Right cardiac atrium (tissue), 5 donors: ENCODE measurements at places on chromosomes 7 and 10.

- peak; percentile 80 for DNase-seq
Observed at GRCh38 chr7:132742189-132742612, 165.9 kb upstream of the PLXNA4 start.

- no peak for DNase-seq
Observed at GRCh38 chr7:55271661-55272060, 93.5 kb upstream of the LANCL2 start.

DNA sequence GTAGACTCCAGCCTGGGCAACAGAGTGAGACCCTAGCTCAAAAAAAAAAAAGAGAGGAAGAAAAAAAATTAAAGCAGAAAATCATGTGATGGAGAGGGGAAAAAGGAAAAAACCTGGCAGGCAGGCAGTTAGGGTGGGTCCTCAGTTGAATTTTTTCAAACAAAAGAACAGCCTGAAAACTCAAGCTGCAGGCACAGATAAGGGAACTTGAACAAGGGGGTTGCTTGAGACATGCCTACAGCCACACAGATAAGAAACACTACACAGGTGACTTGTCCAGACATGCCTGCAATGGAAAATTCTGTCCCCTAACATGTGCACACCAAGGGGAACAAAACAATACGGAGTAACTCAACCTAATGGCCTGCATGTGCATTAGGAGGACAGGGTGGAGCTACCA lies 19.2 kb downstream of the VIM start:
- no peak for DNase-seq

DNA sequence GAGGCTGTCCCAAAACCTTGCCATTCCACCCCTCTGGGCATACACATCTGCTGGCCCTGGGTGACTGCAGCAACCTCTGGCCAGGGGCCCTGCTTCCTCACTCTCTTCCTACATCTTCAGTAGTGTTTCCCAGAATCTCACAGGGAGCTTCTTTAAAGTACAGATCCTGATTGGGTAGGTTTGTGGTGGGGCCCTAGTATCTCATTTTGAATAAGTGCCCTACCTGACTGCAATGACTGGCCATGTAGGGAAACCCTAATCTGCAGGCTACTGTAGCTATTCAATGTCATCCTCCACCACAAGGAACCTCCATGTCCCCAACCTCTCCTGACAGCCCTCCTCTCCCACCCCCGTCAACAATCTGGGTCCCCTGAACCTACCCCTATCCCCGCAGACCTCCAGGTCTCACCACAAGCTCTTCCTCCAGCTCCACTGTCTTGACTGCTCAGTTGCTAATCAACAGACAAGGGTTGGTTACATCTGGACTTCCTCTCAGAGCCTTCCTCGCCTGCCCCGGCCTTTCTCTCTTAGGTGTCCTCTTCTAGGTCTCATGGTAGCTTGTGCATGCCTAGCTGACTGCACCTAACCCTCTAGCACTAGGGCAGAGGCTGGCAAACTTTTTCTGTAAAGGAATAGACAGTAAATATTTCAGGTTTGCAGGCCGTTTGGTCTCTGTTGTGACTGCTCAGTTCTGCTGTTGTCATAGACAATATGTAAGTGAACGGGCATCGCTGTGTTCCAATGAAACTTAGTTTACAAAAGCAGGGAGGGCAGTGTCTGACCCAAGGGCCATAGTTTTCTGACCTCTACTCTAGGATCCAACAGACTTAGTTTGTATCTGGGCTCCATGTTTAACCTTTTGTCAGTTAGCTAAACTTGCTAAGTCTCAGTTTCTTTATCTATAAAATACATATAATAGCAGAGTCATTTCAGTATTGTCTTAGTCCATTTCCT lies 121.1 kb downstream of the AOAH start:
- DNase-seq, result no peak

- no peak for DNase-seq
Observed at GRCh38 chr7:117164620-117165019, 158.2 kb downstream of the WNT2 start.

DNA sequence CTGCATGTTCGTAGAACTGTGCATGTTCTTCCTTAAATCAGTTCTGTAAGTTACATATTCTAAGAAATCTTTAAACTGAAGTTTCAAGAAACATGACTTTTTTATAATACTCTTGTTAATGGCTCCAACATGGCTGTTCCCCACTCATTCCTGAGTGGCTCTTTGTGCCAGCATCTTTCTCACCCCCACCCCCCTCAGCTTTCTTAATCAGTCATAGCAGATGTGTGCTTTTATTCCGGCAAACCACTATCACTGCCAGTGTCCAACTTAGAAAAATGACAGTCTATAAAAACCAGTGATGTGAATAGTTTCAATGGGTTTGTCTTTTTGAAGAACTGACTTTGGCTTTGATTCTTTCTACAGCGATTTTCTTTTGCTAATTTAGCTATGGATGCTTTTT lies 37.6 kb downstream of the PITRM1 start:
- no peak for DNase-seq

DNA sequence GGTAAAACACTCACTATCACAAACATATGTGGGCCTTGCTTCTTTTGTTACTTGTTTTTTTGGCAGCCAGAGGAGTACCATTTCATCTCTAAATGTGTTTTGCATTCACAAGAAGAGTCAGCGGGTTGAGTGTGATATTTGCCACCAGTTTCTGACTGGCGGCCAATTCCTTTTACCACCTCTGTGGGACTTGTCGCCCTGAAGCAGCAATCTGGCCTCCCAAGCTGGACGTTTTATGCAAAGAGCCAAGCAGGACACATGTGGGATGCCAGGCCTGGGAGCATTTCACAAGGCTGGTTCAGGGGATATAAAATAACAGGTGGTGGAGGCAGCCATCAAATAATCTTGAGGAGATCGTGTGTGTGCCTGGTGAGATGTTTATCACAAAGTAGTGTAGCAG lies 61.8 kb upstream of the TRIL start:
- peak; percentile 76 for DNase-seq
